ENCODE measurements at places on chromosomes 16 and 17. TPM values are rescaled to one million over a fixed set of nuclear protein-coding genes. Genes with fewer than 3 reads are reported as not detected.

DNA sequence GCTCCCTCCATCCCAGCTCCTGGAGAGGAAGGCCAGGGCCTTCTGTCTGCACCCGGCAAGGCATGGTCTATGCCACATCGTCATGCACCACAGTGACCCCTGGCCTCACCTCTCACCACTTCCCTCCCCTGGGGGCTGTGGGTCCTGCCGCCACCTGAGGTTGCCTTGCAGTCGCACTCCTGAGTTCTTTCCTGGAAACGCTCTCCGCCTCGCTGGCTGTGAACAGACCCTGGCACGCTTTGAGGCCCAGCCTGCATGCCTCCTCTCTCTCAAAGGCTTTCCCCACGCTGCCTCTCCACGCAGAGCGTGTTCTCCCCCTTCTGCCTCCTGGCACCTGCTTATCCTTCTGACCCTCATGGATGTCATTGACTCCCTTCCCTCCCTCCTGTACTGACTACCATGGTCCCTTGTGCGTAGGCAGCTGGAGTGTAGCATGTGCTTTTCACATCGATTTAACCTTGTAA, 45.4 kb downstream of the SEC14L1 start:
- no peak for DNase-seq

- DNase-seq: no peak
Measured at GRCh38 chr17:12789481-12790248, at the start of gene ARHGAP44. TSS of gene ARHGAP44 (plus strand) at chr17:12789498. CDS start at chr17:12789839, 341 bp downstream.

The EVPLL gene
- total RNA-seq: not detected

DNA sequence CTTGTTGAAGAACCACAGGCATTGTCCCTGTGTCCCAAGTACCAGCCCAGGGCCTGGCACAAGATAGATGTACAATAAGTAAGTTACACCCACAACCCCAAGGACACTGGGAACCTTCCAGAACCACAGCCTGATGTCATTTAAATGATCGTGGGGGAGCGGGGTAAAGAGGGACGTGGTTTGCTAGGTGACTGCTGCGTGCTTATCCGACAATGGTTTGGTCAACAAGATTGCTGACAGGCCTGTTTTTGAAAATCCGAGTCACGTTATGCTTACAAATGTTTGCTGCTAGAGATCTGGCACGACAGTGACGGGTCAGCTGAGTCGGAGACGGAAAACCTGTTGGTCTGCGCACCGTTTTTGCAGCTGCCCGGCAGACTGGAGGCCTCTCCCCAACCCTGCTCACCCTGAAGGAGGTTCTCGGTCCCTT, 22.8 kb downstream of the COTL1 start:
- DNase-seq: no peak

DNA sequence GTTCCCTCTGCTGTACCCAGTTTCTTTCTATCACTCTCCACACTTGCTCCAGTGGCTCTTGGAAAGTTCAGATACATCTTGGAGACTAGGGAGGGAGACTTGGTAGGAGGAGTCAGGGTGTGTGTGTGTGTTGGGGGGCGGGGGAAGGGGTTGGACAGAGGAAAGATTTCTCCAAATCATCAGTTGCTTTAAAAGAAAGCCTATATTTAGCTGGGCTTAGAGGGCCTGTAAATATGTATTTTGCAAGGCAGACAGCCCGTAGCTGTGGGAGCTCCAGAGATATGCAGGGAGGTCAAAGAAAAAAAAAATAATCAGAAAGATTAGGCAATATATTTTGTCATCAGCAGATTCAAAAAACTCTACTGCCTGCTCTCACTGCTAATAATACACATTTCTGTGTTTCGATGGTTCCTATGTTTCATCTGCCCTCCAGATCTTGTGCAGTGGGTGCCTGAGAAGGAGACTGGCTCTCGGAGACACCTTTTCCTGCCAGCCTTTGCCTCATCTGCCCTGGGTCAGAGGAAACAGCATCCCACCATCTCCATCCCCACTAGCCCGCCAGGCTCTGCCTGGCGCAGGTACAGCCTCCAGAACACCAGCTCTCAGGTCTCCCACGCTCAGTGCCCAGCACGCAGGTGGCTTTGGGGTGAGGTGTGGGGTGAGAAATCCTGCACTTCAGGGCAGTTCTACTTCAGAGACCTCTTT, 4.8 kb upstream of the PPP1R9B start:
- DNase-seq: no peak

GRCh38 chr17:81961087-81961511, at the start of gene NOTUM:
TSS of gene NOTUM (minus strand) at chr17:81961187. CDS start at chr17:81960909, 278 bp downstream.
- DNase-seq: no peak

The TNS4 gene
- total RNA-seq: 3.1 TPM

DNA sequence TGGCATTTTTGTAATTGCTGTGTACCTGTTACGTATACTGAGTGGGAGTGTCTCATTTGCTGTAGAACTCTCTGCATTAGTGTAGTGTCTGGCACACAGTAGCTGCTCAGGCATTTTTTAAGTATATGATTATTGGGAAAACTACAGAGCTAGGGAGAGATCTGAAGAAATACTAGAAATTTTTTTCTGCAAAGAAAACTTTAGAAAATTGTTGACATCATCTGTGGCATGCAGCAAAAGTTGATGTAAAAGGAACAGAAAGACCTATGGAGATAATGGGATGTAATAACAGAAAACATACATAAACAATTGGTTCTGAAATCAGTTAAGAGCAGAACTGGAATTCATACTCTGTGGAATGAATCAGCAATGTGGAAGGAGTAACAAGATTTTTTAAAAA, 11.6 kb downstream of the CLTC start:
- DNase-seq: no peak

The GAST gene
- not detected for total RNA-seq

DNA sequence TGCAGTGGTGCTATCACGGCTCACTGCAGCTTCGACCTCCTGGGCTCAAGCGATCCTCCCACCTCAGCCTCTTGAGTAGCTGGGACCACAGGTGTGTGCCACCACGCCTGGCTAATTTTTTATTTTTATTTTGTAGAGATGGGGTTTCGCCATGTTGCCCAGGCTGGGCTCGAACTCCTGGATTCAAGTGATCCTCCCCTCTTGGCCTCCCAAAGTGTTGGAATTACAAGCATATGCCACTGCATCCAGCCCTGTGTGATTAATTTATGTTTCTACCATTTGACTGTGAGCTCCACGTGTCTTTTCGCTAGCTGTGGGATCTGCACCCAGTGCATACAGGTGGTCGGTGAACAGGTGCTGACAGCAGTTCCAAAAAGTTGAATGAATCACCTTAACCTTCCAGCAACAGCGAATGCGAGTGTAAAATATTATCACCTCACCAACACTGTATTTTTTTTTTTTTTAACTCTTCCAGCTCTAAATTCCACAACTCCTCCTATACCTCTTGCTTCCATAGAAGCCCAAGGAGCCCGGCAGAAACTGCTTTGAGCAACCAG, 484 bp upstream of the NUDT7 start:
- DNase-seq: no peak

DNA sequence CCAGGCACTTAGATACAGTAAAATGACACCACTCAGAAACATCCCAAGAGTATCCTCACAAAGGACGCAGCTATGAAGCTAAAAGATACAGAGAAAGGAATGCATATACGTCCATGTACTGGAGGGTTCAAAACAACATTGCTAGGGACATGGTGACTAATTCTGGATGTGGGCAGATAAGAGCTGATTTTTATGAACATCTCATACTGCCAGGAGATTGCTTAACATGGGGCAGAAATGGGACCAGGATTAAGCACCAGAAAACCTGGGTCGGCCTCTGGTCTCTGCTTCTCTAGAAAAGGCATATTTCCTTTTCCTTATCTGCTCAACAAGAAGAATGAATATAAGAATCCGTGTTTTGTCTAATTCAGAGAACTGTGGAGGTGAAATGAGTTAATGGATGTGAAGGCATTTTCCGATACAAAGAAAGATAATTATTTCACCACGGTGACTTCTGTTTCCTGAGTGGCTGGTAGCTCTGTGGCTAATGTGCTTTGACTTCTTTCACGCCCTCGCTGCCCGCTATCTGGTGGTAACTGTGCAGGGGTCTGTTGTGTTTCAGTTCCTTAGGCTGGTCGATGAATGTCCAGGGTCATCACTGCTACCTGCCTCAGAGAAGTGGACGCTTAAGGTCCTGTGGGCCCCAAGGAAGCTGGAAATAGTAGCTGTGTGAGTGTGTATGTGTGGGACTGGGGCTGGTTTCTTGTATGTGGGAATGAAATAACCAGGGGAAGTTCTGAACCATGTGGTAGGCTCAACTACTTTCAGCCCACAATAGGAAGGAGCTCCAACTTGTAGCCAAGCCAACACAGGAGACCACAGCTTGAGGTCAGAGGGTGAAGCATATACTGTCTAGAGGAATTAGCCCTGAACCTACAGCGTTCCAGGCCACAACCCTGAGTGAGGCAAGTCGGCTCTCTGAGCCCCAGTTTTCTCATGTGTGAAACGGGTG, 15.8 kb upstream of the CCL5 start:
- DNase-seq: peak; percentile 78

DNA sequence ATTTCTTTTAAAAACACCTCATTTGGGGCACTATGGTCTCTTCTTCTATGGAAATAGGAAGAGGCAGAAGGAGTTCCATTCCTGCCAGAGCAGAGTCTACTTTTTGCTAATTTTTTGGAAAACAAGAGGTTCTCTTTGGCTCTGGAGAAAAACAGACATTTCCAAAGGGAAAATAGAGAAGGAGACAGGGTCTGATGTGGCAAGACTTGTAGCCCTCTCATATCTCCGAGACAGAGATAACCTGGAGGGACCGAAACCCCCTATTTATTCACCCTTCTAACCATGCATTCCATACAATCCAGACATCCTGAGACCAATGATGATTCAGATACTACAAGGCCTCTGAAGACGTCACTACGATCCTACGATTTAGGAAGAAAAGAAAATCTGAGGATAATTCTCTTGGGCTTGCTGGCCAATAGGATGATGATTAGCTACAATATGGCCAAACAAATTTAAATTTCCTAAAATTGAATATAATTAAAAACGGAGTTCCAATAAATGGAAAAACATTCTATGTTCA, 70.2 kb downstream of the HIC1 start:
- DNase-seq: no peak

DNA sequence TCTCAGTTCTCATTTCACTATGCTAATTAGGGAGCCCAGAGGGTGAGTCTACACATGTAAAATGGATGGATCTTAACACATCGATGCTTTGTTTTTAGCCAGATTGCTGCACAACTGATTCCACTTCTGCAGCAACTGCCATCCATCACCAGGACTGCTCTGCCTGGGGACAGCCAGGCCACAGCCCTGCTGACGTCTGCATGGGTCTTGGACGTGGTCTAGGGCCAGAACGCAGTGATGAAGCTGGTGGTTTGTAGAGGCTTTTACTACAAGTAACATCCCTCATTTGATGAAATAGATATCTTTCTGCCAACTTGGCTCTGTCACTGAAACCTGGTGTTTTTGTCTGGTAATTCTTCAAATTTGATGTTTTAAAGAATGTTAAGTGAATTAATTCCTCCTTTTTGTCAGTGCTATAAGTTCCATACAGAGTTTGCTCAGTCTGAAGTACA, 50.6 kb downstream of the MARCHF10 start:
- DNase-seq: no peak

GRCh38 chr16:88578446-88579313, 8.5 kb downstream of the ZC3H18 start:
- DNase-seq: peak; percentile 30

The OTOP3 gene
- total RNA-seq: not detected

DNA sequence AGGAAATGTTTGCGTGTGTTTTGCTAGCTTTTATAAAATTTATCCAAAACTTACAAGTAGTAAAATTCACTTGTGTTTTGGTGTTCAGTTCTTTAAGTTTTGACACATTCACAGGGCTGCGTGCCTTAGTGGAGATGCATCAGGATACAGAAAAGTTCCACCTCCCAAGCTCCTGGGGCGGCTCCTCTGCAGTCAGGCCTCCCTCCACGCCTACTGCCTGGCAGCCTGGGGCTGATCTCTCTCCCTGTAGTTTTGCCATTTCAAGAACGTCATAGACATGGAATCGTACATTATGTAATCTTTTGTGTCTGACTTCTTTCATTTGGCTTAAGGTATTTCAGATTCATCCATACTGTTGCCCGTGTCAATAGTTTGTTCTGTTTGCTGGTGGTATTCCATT, 27.2 kb upstream of the IRF8 start:
- DNase-seq: no peak

DNA sequence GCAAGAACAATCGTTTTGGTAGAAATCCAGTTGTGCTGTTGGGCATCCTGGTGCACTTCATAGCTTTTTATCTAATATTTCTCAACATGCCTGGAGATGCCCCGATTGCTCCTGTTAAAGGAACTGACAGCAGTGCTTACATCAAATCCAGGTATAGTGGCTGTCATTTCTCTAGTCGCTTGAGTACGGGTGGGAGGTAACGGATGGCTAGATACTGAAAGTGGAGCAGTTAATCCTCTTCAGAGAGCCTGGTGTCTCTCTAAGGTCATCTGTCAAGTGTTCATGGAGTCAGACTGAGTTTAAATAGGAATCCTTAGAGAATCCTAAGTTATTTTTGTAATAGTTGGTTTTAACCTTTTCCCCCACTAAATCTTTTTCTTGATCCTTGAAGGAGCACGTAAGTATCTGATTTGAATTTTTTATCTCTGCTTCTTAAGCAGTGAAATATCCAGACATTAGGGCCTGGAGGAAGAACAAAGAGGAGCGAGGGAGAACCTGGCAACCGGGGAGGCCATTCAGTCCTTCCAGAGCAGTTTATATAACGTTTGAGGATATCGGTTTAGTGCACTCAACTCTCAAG, 37.2 kb downstream of the MFSD11 start:
- no peak for DNase-seq

The CIBAR2 gene
- not detected for total RNA-seq

GRCh38 chr17:17813055-17813724, 23.6 kb downstream of the SREBF1 start:
- no peak for DNase-seq

The LAT gene
- 203 TPM for total RNA-seq

The HOXB6 gene
- total RNA-seq: 0.22 TPM

DNA sequence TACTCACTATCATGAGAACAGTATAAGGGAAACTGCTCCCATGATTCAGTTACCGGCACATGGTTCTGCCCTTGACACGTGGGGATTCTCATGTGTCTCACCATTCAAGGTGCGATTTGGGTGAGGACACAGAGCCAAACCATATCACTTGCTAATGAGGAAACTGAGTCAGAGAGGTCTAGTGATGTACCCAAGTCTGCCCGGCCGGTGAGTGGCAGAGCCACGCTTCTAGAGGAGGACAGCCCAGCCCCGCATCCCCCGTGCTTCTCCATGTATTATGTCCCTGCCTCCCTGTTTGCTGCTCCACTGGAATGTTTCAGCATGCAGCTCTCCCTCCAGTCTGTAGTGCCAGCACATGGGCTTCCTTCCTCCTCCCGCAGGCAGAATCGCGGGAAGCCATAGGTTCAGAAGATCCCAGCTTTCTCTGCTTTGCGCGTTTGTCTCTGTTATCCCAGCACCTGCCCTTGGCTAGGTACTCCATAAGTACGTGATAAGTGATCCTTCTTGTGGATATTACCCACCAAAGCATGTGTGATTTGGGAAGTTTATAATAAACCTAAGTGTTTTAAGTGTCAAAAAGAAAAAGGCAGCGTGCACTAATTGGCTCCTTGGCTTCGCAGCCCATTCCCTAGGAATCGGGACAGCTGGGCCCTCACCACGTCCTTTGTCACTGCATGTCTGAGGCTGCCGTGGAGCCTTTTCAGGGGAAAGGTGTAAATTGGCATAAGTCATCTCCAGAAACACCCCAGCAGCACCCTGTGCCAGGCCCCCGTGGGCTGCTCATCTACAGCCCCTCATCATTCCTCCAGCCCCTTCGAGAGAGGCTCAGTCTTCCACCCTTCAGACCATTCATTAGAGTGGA, 103.8 kb downstream of the CLEC16A start:
- no peak for DNase-seq

The CACNG5 gene
- total RNA-seq: not detected

The KRTAP3-2 gene
- total RNA-seq: not detected
